SW480 (cell line): ENCODE measurements at places on chromosomes 1 and 21.
A peak's percentile ranks its signal among the peaks of the same experiment; 100 is the strongest.

- peak; percentile 98 for DNase-seq
These were observed 133.1 kb downstream of the SETD4 start for GRCh38 chr21:35927262-35927661.

DNA sequence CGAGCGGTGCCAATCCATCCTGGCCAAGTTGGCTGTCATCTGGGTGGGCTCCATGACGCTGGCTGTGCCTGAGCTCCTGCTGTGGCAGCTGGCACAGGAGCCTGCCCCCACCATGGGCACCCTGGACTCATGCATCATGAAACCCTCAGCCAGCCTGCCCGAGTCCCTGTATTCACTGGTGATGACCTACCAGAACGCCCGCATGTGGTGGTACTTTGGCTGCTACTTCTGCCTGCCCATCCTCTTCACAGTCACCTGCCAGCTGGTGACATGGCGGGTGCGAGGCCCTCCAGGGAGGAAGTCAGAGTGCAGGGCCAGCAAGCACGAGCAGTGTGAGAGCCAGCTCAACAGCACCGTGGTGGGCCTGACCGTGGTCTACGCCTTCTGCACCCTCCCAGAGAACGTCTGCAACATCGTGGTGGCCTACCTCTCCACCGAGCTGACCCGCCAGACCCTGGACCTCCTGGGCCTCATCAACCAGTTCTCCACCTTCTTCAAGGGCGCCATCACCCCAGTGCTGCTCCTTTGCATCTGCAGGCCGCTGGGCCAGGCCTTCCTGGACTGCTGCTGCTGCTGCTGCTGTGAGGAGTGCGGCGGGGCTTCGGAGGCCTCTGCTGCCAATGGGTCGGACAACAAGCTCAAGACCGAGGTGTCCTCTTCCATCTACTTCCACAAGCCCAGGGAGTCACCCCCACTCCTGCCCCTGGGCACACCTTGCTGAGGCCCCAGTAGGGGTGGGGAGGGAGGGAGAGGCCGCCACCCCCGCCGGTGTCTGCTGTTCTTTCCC is 5.3 kb downstream of the GPR37L1 start:
- no peak for DNase-seq

DNA sequence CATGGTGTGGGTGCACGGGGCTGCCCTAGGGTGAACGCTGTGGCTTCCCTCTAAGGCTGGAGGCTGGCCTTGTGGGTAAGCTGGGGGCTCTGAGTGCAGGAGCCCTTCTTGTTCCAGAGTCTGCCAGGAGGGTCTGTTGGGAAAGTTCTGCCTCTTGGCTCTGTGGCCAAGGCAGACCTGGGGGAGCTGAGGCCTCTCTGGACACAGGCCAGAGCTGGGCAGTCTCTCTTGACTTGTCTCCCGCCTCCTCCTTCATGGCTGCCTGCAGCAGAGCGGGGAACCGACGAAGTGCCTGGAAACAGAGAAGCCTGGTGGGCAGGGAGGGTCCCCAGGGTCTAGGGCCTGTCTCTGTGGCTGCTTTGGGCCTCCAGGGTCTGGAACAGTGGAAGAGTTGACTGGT is 30.3 kb upstream of the PEX10 start:
- no peak for DNase-seq

GRCh38 chr1:21329209-21329844 is 39.1 kb upstream of the ECE1 start:
- peak; percentile 82 for DNase-seq

DNA sequence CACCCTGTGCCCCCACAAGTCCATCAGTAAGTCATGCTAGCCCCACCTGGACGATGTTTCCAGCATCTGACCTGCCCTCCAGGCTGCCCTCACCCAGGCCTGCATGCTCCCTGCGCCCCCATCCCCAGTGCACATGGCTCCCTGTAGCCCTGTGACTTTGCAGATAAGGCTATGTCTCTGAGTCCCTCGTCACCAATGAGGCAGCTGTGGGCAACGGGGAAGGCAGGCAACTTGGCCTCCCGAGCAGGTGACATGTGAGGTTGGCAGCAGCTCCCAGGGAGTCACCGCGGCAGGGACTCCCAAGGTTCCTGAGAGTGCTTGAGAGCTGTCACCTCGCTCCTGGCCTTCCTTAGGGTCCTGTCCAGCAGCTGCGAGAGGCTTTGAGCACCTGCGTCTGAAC is 32.4 kb upstream of the AGPAT3 start:
- no peak for DNase-seq

GRCh38 chr1:195637539-195637938 is 970.7 kb downstream of the KCNT2 start:
- DNase-seq: no peak

GRCh38 chr1:24483441-24483840 is 19.2 kb upstream of the RCAN3 start:
- DNase-seq: no peak

GRCh38 chr1:43505077-43505780 is 25.5 kb upstream of the PTPRF start:
- no peak for DNase-seq

DNA sequence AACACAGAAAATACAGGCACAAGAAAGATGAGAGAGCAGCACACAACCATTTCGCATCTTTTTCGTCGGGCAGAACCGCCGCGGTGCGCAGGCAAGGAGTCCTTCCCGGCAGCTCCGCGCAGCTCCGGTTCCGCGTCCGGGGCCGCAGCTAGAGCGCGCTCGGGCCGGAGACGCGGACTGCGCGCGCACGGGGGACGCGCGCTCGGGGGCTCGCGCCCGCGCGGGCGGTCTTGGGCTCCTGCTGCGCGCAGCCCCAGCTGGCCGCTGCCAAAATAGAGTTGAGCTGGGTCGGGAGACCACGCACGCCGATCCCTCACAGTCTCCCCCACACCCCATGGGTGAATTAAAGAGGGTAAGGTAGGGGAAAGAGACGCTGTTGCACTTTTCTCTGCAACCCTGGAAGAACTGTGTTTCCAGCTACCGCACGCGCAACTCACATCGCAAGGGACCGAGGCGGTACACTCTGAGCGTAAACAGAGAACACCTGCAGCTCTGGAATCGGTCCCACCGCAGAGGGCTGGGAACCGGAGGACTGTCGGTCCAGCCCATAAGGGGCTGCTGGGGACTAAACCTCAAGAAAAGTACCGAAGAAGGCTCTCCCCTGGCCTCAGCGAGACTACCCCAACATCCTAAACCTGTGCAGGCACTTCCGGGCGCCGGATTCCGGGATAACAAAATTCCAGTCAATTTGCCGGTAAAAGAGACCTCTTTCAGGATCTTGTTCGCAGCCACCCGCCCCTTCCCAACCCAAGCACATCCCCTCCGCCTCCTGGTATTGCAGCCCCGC is 1.7 kb downstream of the NR5A2 start:
- peak; percentile 39 for DNase-seq

- DNase-seq: no peak
These were observed 189.5 kb downstream of the SLC44A5 start for GRCh38 chr1:75421371-75421770.

DNA sequence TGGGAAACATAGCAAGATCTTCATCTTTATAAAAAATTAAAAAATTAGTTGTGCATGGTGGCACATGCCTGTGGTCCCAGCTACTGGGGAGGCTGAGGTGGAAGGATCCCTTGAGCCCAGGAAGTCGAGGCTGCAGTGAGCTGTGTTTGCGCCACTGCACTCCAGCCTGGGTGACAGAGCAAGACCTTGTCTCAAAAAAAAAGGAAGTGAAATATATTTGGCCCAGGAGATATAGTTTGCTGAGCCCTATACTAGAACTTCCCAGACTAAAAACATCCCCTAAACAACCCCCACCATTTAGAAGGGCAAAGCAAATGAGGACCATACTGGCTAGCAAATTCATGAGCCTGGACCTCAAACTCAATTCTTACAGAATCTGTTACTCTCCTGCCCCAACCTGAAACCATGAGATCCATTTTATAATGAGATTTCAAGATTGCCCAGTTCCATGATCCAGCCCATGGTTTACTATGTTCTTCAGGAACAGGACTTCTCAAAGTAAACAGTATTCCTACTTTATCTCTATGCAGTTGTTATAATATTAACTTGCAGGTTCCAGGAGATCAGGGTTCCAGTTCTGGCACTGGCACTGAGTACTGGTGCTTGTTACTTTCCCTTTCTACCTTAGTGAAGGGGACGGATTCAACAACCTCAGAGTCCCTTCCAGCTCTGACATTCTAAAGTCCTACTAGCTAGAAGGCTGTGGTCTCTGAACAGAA is 48.9 kb upstream of the TADA1 start:
- DNase-seq: no peak

DNA sequence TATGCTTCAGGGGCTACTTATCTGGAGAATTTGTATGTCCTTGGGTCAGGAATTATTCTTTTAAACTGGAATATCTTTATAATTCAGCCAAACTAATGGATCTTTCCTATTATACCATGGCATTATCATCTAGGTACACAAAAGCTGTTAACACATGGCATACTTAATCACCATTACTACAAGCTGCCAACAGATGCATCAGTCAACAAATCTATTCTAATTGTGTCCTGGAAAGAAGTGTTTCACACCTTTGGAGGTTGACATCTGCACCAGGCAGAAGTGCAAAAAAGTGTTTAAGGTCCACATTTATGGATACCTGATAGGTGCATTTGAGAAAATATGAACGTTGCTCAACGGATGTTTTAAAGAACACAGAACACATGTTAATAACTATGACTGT is 470.2 kb upstream of the ADGRL2 start:
- DNase-seq: no peak

DNA sequence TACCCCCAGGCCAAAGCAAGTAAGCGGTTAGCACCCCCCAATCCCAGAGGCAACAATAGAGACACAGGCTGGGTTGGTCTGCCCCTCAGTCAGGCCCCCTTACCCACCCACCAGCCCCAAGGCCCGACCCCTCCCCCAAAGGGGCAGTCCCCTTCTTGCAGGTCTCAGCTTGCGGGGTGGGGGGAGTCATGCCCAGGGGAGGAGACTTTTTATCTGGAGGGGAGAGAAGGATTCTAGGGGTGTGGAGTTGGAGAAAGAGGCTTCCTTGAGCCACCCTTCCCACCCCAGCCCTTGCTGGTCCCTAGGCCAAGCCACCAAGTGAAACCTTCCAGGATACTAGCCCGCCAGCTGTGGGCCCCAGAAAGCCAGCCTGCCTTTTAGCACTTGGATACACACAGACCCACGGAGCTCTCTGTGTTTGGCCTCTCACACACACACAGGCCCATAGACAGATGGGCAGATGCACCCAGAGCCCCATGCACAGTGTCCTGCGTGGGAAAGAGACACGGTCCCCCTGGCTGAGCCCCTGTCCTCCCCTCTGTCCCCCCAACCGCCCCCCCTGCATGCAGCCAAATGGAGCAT is 7.1 kb downstream of the TMEM54 start:
- DNase-seq: no peak
